ENCODE measurements at places on chromosomes 5 and 9.

GRCh38 chr5:115778417-115778816, 38.0 kb downstream of the CDO1 start:
- DNase-seq = no peak

DNA sequence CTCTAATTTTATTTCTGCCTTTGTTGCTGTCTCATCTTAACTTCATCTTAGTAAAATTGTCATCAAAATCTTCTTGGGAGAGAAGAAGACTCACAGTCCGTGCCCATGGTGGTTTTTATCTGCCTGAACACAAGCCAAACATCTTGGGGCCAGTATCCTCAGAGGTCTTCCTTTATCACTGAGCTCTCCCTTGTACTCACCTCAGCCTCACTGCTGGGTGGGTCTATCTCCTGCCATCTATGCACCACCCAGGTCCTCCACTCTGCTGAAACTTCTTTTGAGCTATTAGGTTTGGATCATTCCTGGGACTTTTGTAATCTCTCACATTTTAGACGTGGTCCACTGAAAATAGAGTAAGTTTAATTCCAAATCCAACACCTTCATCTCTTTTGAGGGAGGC, 116.3 kb upstream of the EPB41L4A start:
- no peak for DNase-seq

GRCh38 chr5:948472-949274, 56.0 kb downstream of the TRIP13 start:
- DNase-seq = no peak

DNA sequence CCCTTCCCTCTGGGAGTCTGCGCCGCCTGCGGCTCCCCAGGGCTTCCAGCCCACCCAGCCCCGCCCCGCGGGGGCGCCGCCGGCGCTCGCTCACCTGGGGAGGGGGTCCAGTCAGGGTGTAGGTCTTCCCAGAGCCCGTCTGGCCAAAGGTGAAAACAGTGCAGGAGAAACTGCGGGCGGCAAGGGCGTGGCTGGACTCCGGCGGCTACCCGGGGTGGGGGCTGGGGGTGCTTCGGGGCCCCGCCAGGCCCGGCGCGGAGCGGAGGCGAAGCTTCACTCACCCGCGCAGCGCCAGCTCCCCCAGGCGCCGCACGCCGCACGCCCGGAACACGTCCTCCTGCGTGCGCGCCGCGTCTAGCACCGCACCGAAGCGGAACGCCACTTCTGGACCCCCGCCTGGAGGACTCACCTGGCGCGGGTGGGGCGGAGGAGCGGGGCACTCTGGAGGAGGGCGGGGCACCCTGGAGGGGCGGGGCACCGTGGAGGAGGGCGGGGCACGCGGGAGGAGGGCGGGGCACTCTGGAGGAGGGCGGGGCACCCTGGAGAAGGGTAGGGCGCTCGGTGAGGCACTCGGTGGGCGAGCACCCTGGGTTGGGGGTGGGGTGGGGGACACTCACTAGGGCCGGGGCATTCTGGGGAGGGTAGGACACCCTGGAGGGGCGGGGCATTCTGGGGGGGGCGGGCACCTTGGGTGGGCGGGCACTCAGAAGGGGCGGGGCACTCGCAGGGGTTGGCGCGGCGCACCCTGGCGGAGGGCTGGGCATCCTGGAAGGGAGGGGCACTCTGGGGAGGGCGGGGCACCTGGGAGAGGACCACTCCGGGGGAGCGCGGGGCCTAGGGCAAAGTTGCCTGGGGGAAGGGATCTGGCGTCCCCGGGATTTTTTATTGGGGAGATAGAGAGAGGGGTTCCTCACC, 814 bp downstream of the KIF12 start:
- peak; percentile 75 for DNase-seq

DNA sequence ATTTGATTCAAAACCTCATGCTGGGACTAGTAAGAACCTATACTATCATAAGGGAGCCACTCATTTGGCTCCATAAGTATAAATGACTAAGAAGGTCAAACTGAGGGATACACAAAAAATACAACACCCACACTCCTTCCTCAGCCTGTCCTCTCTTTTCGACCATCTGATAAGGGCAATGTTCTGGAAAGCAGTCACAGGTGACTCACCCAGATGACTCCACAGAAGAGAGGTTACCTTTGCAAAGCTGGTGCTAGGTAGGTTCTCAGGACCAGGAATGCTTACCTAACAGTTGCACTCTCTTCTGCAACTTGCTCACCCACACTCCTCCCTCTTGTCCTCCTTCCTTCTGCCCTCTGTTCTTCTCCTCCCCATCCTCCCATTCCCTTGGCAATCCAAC, 32.9 kb downstream of the LHFPL2 start:
- no peak for DNase-seq

DNA sequence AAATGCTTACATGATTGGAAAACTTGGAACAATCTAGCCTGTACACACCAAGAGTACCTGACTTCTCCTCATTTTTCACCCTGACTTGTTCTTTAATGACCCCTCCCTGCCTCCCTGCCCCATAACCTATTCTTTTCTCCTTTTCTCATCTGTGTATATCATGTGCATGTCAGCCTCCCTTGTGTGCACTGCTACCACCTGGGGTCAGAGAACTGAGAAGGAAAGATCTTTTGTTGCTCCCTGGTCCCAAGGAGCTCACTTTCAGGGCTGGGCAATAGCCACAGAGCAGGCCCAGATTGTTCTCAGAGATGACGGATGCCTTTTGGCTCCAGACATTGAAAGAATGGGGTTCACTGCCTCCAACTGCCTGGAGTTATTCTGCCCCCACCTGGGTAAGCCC, 5.1 kb downstream of the MAP1B start:
- DNase-seq = no peak

DNA sequence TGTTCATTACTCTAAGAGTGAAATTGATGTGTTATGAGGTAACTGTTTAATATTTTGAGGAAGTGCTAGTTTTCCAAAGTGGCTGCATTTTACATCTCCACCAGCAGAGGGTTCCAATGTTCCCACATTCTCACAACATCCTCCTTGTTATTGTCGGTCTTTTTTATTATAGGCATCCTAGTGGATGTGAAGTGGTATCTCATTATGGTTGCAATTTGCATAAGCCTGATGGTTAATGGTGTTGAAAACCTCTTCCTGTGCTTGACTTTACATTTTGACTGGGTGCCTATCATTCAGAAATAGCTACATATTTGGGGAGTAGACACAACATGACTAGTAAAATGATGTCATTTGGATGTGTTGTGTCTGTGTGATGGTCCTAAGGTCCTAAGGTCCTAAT, 143.6 kb downstream of the MRPS30 start:
- DNase-seq = peak; percentile 16

DNA sequence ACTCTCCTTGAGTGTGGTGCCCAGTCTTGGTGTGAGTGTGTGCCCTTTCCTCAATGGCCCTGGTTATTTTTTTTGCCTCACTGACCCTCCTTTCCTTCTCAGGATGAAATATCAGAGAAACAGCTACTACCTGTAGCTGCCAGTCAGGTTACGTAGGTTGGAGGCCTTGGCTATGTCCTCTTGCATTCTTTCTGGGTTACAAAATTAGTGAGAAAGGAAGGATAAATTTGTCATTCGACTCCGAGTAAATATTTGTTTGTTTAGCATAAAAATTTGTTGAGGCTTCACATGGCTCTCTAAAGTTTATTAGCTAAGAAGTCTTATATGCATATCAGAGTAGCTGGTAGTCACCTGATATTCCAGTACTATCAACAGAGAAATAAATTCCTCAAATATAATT, 15.4 kb downstream of the MACIR start:
- DNase-seq = no peak

- no peak for DNase-seq
Measured at GRCh38 chr5:133741396-133741795, 129.1 kb upstream of the FSTL4 start.

GRCh38 chr5:59587489-59588337, 305.8 kb downstream of the PDE4D start:
- peak; percentile 26 for DNase-seq

DNA sequence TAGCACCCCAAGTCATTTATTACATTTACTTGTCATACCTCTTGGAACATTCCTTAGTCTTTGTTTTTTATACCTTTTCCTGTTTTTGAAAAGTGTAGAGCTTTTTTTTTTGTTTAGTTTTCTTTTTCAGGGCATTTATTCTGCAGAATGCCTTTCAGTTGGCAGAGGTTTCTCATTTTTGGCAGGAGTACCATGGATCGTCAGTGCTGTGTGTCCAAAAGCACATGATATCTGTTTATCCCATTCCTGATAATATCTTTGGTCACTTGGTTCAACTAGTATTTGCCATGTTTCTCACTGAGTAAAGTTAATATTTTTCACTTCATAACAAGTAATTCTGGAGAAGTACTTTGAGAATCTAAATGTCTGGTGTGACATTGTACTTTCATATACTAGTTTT, 10.7 kb downstream of the OGN start:
- DNase-seq = no peak

GRCh38 chr5:140565780-140566095, 1.1 kb downstream of the SLC35A4 start:
- DNase-seq = no peak
